BE2C (cell line): ENCODE measurements at places on chromosomes 12 and 14.
A peak's percentile ranks its signal among the peaks of the same experiment; 100 is the strongest.

GRCh38 chr12:96687719-96688118 is 198.3 kb downstream of the CFAP54 start:
- DNase-seq = no peak

GRCh38 chr14:99460793-99461192 is 19.9 kb downstream of the SETD3 start:
- DNase-seq = no peak

GRCh38 chr14:84420221-84420620 is 1109.7 kb upstream of the FLRT2 start:
- no peak for DNase-seq

DNA sequence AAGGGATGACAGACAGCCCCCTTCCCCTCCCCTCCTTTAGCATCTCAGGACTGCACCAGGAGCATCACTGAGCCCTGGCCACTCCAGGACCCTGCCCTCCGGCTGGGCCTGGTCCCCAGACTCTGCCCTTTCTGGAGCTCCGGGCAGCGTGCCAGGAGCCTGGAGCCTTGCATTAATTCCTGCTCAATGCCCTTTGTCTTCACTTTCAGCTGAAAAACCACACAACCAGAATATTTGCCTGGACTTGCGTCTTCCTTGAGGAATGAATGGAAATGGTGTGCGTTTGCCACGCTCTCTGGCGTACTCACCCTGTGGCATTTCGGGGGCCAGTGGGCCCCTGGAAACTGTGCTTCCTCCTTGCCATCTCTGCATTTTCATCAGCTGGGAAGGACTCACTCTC is 8.5 kb upstream of the RFLNA start:
- peak; percentile 89 for DNase-seq

- DNase-seq = no peak
Observed at GRCh38 chr14:56686416-56686815, 106.8 kb downstream of the TMEM260 start.

DNA sequence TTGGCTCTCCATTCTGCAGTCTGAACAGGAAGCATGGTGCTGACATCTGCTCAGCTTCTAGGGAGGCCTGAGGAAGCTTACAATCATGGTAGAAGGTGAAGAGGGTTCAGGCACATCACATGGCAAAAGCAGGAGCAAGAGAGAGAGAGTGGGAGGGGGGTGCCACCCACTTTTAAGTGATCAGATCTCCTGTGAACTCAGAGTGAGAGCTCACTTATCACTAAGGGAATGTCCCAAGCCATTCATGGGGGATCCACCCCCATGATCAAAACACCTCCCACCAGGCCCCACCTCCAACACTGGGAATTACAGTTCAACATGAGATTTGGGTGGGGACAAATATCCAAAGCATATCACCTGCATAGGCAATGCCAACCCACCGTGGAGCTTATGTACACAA is 9.8 kb upstream of the GNG2 start:
- DNase-seq = no peak
